Endothelial cell (in vitro differentiated cells): ENCODE measurements at places on chromosomes 12 and 14.

- no peak for DNase-seq
Measured at GRCh38 chr14:57462551-57462950, 31.1 kb downstream of the CCDC198 start.

DNA sequence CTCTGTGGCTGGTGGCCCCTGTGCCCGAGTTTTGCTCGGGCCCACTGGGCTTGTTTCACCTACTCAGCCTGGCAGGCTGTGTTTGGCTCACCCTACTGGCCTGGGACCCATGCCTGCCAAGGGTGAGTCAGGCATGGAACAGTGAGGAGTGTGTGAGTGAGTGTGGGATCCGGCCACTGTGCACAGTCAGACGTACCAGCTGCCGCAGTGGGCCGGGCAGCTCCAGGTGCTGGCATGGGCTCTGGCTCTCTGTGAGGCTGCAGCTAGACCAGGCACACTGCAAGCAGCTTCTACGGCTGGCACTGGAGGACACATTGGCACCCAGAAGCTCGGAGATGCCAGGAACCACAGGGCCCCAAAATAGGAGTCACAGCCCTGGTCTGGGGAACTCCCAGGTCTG, 40.6 kb downstream of the HSD17B6 start:
- no peak for DNase-seq

DNA sequence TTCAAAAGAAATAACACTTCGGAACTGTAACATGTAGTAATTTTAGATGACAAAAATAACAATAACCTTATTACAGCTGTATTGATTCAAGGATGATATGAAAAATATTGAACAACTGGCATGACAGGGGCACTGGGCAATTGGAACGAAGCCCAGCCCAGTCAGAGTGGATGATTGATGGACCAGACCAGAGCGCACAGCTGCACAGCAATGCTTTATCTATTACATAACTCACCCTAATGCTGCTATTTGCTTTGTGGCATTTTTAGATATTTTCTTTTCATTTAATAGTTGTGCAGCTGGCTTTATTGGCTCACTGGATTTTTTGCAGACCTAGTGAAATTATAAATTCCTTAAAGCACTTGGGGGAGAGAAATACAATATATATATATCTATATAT, 26.9 kb upstream of the FERMT2 start:
- no peak for DNase-seq

GRCh38 chr14:64186231-64187129, 107.7 kb downstream of the ESR2 start:
- DNase-seq: no peak

GRCh38 chr12:65282840-65283239, 4.4 kb downstream of the MSRB3 start:
- no peak for DNase-seq

- no peak for DNase-seq
Measured at GRCh38 chr12:1812650-1813302, 7.6 kb upstream of the LRTM2 start.

GRCh38 chr12:12356467-12356895, 397 bp upstream of the BORCS5 start:
- DNase-seq: no peak

GRCh38 chr12:3633396-3633795, 119.5 kb downstream of the CRACR2A start:
- no peak for DNase-seq

- no peak for DNase-seq
Measured at GRCh38 chr12:77025782-77026314, 39.5 kb downstream of the E2F7 start.

DNA sequence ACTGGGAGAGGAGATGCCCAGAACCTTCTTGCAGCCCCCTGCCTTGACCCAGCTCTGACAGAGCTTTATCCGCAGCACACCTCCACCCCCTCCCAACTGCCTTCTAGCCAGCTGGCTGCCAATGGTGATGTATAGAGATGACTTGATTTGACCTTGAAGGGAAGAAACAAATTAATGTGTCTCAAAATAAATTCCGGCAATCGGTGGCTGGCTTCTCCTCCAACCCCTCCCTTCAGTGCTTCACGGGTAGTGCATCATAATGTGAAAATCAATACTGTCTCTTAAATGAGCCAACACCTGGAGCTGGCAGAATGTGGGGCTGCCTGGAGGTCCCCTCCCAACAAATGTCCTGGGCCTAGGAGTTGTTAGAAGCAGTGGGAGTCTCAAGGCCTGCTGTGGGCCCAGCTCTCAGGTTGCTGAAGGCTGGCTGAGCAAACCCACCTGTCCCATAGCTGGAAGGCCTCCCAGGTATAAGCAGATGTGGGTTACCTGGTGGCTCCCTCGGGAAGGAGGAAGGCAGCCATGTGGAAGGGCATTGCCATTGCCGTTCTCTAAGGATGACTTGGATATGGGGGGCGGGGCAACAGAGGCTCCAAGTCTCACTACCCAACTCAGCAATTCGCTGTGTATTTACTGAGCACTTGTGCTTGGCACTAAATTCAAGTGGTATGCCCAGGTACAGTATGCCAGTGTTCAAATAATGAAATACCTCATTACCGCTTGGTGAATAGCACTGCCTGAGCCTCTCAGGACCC, 23.2 kb downstream of the HSPB8 start:
- DNase-seq: no peak

DNA sequence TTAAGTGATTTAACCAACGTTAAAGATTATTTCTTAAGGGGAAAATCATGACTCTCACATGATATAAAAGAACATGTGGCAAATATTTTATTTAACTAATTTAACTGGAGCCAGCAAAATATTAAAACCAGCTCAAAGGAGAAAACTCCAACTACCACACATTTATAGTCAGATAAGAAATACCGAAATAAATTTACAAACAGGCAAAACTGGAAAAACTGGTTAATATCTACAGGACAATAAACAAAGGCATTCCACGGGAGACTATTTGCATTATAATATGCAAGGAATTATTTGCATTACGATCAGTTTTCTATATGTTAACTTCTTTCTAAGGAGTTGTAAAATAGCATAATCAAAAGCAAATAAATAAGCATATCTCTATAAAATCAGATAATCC, 13.8 kb upstream of the BCL2L14 start:
- DNase-seq: no peak

- no peak for DNase-seq
Measured at GRCh38 chr14:73753887-73754795, 40.0 kb upstream of the PNMA1 start.

GRCh38 chr14:91953170-91953985, 5.9 kb upstream of the FBLN5 start:
- no peak for DNase-seq

DNA sequence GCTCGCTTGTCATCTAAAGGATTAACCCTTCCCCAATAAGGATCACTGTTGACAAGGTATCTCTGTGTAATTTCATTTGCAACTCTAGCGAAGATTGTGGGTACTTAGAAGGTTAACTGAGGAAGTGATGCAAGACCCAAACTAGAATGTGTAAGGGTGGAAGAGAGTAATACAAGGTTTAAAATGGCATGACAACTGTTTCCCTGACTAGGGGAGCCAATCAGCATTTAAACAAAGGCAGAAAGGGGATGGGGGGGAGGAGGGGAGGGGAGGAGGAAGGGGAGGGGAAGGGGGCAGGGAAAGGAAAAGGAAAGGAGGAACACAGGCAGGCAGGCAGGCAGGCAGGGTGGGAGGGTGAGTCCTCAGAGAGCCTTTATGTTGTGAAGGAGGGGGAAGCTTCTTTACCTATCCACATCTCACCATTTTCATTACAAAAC, 31.1 kb downstream of the NRDE2 start:
- no peak for DNase-seq

DNA sequence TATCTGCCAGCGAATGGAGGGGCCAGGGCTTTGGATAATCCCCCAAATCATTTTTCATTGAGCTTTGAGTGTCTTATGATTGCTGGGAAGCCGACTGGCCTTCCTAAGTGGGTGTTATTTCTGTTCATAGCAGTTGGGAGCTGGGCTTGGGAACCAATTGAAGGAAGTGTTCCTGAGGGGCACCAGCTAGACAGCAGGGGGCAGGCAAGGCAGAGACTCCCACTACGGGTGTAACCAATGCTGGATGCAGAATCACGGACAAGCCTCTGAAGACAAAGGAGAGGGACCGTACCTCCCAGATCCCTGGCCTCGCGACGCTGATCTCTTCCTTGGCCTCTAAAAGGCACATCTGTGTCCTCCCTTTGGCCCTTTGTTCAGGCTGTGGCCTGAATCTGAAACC, 149.0 kb upstream of the PRMT8 start:
- DNase-seq: peak; percentile 71

DNA sequence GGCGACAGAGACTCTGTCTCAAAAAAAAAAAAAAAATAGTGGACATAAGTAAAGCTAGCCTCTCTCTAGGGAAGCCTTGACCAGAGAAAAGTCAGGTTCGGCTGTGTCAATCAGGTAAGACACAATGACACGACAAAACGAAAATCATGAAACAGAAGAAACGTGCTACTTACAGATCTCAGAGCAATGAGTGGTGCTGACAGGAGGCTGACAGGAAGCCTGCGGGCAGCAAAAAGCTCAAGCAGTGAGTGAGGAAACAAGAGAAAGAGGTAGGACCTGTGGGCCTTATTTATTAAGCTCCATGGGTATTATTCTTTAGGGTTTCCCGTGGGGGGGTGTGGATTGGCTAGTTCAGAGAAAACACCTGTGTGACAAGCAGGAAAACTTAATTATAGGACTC, 363.1 kb downstream of the KCNH5 start:
- no peak for DNase-seq

- no peak for DNase-seq
Measured at GRCh38 chr12:99544457-99544856, 103.1 kb upstream of the GARIN6 start.

GRCh38 chr14:81435391-81436295, 35.5 kb upstream of the STON2 start:
- DNase-seq: peak; percentile 66

DNA sequence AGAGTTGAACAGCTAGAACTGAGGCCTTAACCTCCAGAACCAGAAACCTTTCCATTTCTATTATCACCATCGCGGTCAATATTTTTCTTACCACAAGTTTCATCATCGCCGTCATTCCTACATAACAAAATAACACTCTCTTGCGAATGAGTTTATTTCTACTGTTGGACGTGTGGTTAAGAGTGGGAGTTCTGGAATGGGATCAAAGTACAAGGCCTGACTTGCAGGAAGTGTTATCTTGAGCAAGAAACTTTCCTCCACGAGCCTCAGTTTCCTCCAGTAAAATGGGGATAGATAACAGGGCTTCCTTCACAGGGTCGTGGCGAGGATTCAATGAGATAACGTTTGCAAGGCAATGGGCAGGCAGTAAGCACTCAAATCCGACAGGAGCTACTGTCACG, 652 bp downstream of the SART3 start:
- no peak for DNase-seq

DNA sequence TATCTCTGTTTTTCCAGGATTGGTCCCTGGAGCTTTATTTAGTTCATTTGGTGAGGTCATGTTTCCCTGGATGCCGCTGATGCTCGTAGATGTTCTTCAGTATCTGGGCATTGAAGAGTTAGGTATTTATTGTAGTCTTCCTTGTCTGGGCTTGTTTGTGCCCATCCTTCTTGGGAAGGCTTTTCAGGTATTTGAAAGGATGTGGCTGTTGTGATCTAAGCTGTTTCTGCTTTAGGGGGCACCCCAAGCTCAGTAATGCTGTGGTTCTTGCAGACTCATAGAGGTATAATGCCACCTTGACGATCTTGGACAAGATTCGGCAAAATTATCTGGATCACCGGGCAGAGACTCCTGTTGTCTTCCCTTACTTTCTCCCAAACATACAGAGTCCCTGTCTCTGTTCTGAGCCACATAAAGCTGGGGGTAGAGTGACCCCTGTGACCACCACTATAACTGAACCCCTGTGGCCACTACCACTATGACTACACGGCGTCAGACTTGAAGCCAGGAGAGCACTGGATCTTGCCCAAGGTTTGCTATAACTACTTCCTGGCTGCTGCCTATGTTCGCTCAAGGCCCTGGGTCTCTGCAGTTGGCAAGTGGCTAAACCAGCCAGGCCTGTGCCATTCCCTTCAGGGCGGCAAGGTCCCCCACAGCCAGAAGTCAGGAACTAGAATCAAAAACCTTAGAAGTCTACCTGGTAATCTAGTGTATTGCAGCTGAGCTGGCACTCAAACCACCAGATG, 40.9 kb downstream of the FGD4 start:
- DNase-seq: no peak

- DNase-seq: no peak
Measured at GRCh38 chr12:3644104-3644503, 108.8 kb downstream of the CRACR2A start.

- DNase-seq: no peak
Measured at GRCh38 chr12:113778432-113779132, 187.5 kb downstream of the RBM19 start.

- DNase-seq: no peak
Measured at GRCh38 chr12:118259079-118259478, 113.6 kb downstream of the TAOK3 start.

GRCh38 chr12:100860611-100861010, 66.0 kb downstream of the ANO4 start:
- DNase-seq: no peak

- no peak for DNase-seq
Measured at GRCh38 chr14:78196323-78196722, 26.1 kb downstream of the NRXN3 start.

GRCh38 chr12:116620124-116620491, 60.9 kb downstream of the MAP1LC3B2 start:
- DNase-seq: no peak

DNA sequence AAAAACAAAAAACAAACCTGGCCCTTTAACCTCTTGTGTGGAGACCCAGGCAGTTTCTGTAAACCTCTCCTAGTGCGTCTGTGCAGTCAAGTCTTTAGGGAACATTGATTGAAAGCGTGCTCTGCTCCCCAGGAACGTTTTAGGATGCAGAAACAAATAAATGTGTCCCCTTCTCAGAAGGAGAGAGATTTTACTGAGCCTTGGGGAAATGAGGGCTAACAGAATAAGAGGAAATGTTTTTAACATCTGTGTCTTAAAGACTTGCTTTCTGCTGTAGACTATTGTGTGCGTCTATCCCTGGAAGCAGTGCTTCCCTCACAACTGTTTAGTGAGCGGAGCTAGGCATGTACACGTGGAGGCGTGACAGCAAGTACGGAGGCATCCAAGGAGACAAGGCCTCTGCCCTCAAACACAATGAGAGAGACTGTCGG, 54.3 kb downstream of the TECPR2 start:
- DNase-seq: no peak

- DNase-seq: no peak
Measured at GRCh38 chr12:40238266-40238902, 13.6 kb downstream of the LRRK2 start.

DNA sequence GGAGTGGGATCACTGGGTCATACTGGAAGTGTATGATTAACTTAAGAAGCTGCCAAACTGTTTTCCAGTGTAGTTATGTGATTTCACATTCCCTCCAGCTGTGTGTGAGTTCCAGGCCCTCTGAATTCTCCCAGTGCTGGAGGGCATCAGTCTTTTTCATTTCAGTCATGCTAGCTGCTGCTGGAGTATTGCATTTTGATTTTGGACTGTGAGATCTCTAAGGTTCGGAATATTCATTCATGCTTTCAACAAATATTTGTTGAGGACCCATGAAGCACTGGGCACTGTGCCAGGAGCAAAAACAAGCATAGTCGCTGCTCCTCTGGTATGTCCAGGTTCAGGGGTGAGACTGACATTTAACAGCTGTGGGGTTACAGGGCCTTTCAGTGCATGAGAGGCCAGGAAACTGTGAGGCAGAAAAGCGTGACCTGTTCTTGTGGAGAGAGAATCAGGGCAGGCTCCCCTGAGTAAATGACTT, 133.2 kb downstream of the SCARB1 start:
- DNase-seq: no peak
